ENCODE measurements at places on chromosomes 3 and 15. TPM values are rescaled to one million over a fixed set of nuclear protein-coding genes. Genes with fewer than 3 reads are reported as not detected.

TUSC7 gene
- total RNA-seq = not detected

EDEM1 gene
- total RNA-seq = 26.9 TPM

PGBD4 gene
- total RNA-seq = 0.77 TPM

NXPE3 gene
- 14.0 TPM for total RNA-seq

TMEM207 gene
- not detected for total RNA-seq

RNF13 gene
- total RNA-seq = 40.9 TPM

CPN2 gene
- not detected for total RNA-seq

TNNC1 gene
- total RNA-seq = 1.2 TPM

CCR9 gene
- not detected for total RNA-seq

GOLGA6A gene
- total RNA-seq = not detected

SEMA6D gene
- 4.8 TPM for total RNA-seq

HHATL gene
- not detected for total RNA-seq

NR2E3 gene
- not detected for total RNA-seq

P2RY13 gene
- not detected for total RNA-seq

CCDC191 gene
- total RNA-seq = 0.85 TPM

NFKBIZ gene
- total RNA-seq = 18.4 TPM

ITPKA gene
- 2.8 TPM for total RNA-seq

HRH1 gene
- 7.5 TPM for total RNA-seq

POPDC2 gene
- 0.12 TPM for total RNA-seq

CCRL2 gene
- total RNA-seq = not detected

PIK3R4 gene
- 23.2 TPM for total RNA-seq

MAGEL2 gene
- total RNA-seq = 0.47 TPM

LRRC2 gene
- 0.09 TPM for total RNA-seq

GRM2 gene
- under 0.01 TPM for total RNA-seq

RTP3 gene
- not detected for total RNA-seq

CADPS gene
- under 0.01 TPM for total RNA-seq

CAV3 gene
- total RNA-seq = 1.4 TPM

DLL4 gene
- 0.26 TPM for total RNA-seq
